ENCODE measurements at places on chromosomes 11 and 22. TPM values are rescaled to one million over a fixed set of nuclear protein-coding genes. Genes with fewer than 3 reads are reported as not detected.

Gene OR6Q1
- not detected for total RNA-seq

Gene TTC36
- total RNA-seq = 1.1 TPM

Gene PLAAT5
- not detected for total RNA-seq

Gene CTSW
- 30.4 TPM for total RNA-seq

Gene OR6T1
- not detected for total RNA-seq

Gene C1QTNF6
- 24.8 TPM for total RNA-seq

Gene CHEK2
- total RNA-seq = 7.6 TPM

Gene CRYBB3
- total RNA-seq = not detected

Gene NDUFS3
- 71.0 TPM for total RNA-seq

Gene SLN
- total RNA-seq = not detected

Gene SDHAF2
- total RNA-seq = 60.2 TPM

Gene TNNI2
- not detected for total RNA-seq

All from CD4-positive, alpha-beta memory T cell (primary cell).